Tongue (tissue), 3 donors: ENCODE measurements at places on chromosomes 4 and X.

GRCh38 chr4:2296631-2297601 is 35.0 kb upstream of the MXD4 start:
- DNase-seq, result no peak

GRCh38 chr4:85681221-85681657 is 206.3 kb downstream of the ARHGAP24 start:
- DNase-seq, result peak; percentile 87

DNA sequence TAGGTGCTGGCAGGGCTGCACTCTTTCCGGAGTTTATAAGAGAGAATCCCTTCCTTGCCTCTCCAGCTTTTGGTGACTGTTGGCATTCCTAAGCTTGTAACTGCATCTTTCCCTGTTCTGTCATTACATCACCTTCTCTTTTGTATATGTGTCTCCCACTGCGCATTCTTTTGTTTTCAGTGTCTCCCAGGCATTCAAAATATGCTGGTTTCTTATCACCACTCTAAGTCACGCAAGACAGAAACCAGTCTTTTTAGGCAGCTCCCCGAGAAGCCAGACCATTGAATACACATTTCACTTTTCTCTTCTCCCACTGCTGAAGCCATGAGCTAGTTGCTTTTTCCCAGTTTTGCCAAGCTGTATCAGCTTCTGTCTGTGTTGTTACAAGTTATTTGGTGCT is 71.0 kb downstream of the LAS1L start:
- no peak for DNase-seq

DNA sequence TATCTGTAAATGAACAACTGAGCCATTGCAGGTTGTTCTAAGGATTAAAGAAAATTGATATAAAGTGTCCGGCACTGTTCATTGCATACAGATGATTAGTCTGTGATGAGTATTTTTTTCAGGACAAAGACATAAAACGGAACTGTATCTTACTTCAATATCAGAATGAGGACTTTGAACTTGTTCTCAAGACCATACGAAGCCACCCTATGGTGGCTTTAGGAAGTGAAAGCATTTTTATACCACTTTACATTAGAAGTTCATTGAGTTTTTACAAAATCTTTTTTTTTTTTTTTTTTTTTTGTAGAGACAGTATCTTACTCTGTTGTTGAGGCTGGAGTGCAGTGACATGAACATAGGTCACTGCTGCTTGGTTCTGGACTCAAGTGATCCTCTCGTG is 45.2 kb upstream of the TRIM2 start:
- no peak for DNase-seq

- DNase-seq, result peak; percentile 54
Observed at GRCh38 chrX:140733766-140734342, 24.3 kb downstream of the LINC00632 start.

DNA sequence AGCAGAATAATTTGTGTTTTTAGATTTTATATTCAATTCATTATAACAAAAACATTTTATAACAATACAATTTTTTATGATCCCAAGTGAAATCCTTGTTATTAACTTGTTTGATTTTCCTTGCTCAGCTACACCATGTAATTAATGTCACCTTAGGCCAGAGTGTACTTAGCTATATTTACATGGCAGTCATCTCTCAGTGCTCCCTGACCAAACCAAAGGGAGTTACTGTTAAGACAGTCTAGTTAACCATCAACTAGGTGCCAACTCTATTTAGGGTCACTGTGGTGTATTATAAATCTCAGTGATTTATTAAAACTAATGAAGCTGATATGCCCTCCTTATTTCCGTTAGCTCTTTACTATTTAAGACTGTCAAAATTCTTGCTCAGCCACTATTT is 44.4 kb downstream of the CCDC158 start:
- DNase-seq, result no peak

DNA sequence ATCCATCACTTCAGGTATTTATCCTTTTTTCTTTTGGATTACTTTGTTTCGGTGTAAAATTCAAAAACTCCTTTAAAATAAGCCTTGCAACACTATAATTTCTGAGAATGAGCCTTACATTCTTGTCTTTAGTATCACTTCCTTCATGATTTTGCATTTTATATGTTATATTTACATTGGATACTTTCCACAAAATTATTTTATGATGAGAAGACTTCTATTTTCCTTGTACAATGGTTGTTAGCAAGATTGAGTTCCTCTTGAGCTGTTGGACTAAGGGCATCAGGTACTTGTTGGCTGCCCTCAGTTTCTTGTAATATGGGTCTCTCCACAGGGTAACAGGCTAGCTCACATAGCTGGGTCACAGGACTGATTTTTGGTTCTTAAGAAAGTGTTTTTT is 22.7 kb upstream of the HPGDS start:
- no peak for DNase-seq

- no peak for DNase-seq
Observed at GRCh38 chrX:28398342-28398741, 188.9 kb upstream of the IL1RAPL1 start.

- DNase-seq, result no peak
Observed at GRCh38 chr4:53476232-53477037, 99.0 kb downstream of the FIP1L1 start.
